Neural crest cell (in vitro differentiated cells): ENCODE measurements at places on chromosomes 1 and 21. TPM values are rescaled to one million over a fixed set of nuclear protein-coding genes. Genes with fewer than 3 reads are reported as not detected.

The ANKRD35 gene
- 0.07 and 0.11 TPM in 2 replicates for total RNA-seq

The CFHR3 gene
- total RNA-seq: 0.82 and 0.86 TPM in 2 replicates

The AIRE gene
- total RNA-seq: not detected in 2 replicates

The IFNLR1 gene
- total RNA-seq: 0.11 and 0.21 TPM in 2 replicates

The CD53 gene
- total RNA-seq: not detected in 2 replicates

The KCNJ15 gene
- 0.23 and 0.40 TPM in 2 replicates for total RNA-seq

The TMEM125 gene
- total RNA-seq: 0.14 TPM in 1 of 2 replicates, not detected in the other

The CCDC24 gene
- 4.9 and 5.5 TPM in 2 replicates for total RNA-seq

GRCh38 chr1:237760951-237761350, 129.8 kb downstream of the ZP4 start:
- DNase-seq: no peak

DNA sequence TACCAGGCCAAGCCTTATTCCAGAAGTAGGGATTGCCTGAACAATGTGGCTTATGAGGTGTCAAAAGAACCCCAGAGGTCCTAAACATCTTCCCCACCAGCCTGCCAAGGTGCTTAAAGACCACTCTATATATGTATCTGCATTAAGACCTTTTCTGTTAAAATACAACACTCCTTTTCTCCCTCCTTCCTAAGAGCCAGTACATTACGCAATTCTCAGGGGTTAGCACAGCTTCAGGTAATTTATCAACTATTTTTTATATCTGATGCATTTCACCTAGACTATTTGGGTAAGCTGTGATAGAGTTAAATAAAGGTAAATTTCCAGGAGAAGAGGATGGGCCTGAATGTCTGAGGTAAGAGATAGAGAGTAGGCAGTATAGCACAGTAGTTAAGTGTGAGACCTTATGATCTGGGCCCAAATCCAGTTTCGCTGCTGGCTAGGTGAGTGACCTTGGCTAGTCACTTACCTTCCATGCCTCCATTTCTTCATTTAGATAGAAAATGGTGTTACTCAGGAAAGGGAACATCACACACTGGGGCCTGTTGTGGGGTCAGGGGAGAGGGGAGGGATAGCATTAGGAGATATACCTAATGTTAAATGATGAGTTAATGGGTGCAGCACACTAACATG, 5.1 kb upstream of the CCN1 start:
- DNase-seq: no peak

DNA sequence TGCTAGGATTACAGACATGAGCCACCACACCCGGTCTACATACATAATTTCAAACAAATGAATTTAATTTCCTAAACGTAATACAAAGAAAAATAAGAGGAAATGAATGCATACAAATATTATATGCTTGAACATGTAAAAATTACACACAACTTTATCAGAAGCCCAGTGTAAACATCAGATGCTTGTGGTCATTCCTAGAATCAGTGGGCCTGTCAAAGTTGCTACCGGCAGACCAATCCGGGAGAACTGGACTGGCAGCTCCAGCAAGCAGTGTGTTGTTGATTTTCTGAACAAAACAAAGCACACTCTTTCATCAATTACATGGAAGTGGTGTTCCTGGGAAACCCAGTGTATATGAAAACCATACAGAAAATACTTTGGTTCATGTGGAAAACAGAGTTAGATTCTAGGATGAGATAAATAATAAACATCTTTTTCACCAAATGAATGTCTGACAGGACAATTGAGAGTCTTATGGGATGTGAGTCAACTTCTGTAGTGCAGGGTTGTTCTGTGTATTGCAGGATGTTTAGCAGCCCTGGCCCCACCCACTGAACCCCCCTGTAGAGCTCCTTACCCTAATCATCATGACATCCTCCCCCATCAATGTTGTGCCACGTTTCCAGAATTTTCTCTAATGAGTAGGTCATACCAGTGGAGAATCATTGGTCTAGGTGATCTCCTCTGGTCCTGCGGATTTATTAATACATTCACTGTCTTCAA, 33.8 kb downstream of the MFSD2A start:
- DNase-seq: no peak

GRCh38 chr1:24440436-24440835, 24.8 kb downstream of the NIPAL3 start:
- DNase-seq: no peak

DNA sequence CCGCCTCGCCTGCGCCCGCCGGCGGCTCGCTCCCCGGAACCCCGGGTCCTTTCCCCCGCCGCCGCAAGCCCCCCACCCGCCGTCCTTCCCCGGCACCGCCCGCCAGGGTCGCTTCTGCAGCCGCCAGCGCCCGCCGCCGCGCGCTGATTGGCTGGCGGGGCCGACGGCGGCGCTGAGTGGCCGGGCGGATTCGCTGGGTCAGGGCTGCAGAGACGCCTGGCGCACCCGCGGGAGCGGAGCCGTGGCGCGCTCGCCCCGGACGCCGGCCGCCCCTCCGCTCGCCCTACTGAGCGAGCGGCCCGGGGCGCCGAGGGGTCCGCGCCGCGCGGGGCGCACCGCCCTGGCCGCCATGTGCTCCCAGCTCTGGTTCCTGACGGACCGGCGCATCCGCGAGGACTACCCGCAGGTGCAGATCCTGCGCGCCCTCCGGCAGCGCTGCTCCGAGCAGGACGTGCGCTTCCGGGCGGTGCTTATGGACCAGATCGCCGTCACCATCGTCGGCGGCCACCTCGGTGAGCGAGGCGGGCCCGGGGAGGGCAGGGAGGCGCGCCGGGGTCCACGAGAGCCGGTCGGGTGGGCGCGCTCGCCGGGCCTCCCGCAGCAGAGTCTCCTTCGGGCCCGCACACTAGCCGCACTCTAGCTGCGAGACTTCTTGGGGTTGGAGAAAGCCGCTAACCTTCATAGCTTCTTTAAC, at the start of gene RIMKLA:
TSS of gene RIMKLA (plus strand) at position 207 of the 694 bp plus-strand sequence. CDS start at position 350, 143 bp downstream.
- DNase-seq: peak; percentile 57

DNA sequence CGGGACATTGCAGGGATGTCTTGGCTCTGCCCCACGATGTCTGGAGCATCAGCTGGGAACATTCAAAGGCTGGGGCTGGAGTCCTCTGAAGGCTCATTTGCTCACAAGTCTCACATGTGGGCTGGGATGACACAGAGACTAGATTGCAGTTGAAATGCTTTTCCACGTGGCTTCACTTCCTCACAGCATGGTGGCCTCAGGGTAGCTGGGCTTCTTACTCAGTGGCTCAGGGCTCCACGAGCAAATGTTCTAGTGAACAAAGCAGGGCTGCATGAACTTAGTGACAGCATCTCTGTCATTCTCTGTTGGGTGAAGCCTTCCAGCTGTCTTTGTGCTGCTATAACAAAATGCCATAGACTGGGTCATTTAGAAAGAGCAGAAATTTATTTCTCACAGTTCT, 247.0 kb upstream of the POU3F1 start:
- DNase-seq: no peak

GRCh38 chr1:117059334-117059677, 820 bp upstream of the TTF2 start:
- DNase-seq: no peak

DNA sequence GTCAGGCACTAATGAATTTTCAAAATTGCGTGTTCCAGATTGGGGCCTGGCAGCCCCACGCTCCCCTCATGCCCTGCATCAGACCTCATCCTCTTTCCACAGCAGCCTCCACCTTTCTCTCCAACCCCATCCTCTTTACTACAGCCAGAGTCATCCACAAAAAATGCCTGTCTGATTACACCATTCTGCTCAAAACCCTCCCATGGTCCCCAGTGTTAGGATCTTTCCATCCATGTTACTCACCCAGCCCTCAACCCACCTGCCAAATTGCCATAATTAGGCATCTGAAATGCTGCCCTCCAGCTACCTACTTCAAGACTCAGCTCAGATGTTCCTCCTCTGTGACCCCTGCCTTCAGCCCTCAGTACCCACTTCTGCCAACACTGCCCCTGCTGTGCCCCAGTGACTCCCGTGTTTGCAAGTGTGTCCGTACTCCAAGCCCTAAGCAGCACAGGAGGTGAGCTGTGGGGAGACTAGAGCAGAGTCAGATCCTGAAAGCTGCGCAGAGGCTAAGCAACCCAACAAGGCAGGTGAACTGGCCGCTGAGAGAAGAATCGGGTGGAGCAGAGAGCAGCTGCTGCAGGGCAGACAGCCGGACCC, 715 bp upstream of the ARTN start:
- no peak for DNase-seq

- DNase-seq: no peak
These were observed 154.8 kb downstream of the BACH1 start for GRCh38 chr21:29453511-29453910.

DNA sequence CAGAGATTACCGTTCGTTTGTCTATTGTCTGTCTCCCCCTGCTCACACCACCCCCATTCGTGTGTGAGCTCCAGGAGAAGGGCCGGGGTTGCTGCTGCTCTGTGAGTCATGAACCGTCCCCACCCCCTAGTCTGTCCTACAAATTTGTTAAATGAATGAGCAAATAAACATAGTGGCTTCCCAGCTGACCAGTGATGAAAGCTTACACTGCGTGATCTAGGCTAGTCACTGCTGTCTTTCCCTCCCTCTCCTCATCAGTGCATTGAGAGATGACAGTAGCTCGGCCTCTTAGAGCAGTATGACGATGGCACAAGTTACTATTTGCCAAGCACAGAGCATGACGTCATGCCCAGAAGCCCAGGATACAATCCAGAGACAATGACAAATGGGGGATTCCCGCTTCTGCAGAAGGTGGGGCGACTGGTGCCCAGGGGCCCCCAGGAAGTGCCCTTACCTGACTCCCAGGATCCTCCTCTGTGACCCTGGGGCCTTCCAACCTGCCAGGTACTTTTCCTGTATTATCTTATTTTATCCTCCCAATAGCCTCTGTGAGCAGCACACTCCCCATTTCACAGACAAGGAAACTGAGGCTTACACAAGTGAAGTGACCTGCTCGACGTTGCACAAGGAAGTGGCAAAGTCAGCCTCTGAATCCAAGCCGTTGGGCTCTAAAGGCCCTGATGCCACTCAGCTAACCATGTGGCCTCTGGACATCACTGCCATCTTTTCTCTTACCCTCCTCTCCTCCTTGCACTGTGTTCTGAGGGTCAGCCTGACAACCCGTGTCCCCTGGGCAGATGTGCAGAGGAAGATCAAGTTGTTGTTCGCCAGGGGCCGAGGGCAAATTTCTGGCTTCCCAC, 8.6 kb upstream of the EPHA2 start:
- no peak for DNase-seq

GRCh38 chr1:245762396-245762910, 607.7 kb downstream of the KIF26B start:
- DNase-seq: no peak

GRCh38 chr1:162475539-162476185, 22.0 kb upstream of the UHMK1 start:
- DNase-seq: no peak

DNA sequence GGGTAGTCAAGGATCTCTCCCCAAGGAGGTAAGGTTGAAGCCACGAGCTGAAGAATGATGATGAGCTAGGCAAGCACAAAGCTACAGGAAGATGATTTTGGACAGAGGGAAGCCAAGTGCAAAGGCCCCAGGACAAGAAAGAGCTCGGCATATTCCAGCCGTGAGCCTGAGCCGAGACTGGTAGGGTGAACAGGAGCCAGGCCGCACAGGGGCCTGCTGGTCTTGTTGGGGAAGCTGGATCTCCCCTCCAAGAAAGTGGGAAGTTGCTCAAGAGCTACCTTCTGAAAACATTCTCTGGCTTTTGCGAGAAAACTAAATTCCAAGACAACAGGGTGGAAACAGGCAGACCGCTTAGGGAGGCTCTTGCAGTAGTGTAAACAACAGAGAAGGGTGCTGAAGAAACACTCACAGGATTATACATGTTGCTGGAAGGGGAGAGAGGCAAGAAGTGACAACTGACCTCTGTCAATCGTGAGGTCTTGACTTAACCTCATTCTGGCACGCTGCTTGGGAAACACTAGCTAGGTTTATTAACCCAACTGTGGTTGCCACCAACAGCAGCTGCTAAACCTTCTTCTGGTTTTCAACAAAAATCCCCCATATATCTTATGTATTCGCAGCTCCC, 625.2 kb downstream of the SMYD3 start:
- no peak for DNase-seq

- DNase-seq: no peak
These were observed 539.4 kb downstream of the KIF26B start for GRCh38 chr1:245693941-245694752.

DNA sequence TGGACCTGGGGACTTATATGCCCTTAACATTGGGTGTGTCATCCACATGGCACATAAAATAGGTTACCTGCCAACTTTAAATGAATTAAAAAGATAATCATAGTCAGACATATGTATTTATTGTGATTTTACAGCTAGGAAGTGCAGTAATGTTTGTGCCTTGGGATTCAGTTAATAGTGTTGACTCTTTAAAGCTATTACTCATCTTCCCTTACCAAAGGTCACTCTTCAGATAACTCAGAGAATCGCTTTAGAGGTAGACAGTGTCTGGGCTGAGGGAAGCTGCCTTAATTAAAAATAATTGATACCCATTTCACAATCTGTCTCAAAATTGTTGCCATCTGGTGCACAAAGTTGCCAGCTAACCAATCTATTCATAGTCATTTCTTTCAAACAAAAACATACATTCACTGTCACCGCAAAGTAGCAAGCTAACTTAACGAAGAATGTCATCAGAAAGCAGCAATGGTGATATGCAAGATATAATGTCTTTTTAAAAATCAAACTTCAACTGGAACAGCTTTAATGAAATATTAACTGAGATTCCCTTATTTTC, 3.0 kb upstream of the KRTAP15-1 start:
- DNase-seq: no peak

GRCh38 chr1:71561729-71562128, 480.9 kb upstream of the ZRANB2 start:
- DNase-seq: no peak

GRCh38 chr1:119783354-119784185, 14.9 kb upstream of the HMGCS2 start:
- no peak for DNase-seq

DNA sequence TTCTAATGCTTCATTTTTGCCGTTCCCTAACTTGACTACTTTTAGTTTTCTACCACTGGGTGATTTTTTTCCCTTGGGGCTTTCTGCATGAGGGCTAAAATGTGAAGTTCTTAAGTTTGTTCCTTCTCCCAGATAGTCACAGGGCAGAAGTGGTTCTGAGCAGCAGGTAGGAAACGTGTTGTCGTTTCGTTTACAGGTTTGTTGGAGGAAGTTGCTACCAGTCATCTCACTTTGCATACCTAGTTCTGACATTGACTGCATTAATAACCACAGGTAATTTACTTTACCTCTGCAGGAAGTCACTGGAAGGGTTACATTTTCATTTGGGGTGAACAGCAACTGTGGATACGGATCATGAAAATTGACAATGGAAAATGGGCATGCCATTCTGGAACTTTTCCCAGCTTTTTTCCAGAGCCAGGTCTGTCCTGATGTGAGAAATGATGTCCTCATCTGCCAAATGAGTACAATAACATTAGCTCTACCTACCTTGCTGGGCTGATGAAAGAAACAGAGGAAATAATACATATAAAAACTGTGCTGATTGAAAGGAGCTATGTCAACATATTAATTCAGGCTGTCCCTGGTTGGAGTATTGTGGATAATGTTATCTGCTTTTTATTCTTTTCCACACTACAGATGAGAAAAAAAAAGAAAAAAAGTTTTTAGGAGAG, 94.2 kb downstream of the DISC1 start:
- DNase-seq: no peak

GRCh38 chr1:31429583-31429982, 16.6 kb downstream of the SERINC2 start:
- DNase-seq: no peak

GRCh38 chr1:50710099-50710498, 250.0 kb downstream of the FAF1 start:
- DNase-seq: no peak

GRCh38 chr1:103087256-103087655, 21.1 kb downstream of the COL11A1 start:
- no peak for DNase-seq

GRCh38 chr1:208668991-208669390, 424.8 kb upstream of the PLXNA2 start:
- no peak for DNase-seq
